ENCODE measurements at places on chromosomes 4 and X.

DNA sequence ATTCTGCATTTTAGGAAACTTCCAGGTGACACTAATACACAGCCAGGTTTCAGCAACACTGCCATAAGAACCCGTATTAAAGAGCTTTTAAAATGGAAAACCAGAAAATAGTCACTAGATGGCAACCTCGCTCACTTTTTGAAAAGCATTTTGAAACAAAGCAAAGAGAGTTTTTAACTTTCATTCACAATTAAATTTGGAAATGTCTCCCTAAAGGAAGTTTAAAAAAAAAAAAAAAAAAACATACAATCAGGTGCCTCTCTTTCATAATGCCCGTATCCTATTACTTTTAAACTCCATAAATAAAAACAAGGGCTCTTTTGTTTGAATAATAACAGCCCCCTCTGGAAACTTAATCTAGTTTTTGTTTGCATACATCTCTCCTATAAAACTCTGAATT lies 20.3 kb downstream of the MEPE start:
- peak; percentile 81 for DNase-seq

GRCh38 chrX:37867536-37868153 lies 20.3 kb upstream of the DYNLT3 start:
- DNase-seq: peak; percentile 22

DNA sequence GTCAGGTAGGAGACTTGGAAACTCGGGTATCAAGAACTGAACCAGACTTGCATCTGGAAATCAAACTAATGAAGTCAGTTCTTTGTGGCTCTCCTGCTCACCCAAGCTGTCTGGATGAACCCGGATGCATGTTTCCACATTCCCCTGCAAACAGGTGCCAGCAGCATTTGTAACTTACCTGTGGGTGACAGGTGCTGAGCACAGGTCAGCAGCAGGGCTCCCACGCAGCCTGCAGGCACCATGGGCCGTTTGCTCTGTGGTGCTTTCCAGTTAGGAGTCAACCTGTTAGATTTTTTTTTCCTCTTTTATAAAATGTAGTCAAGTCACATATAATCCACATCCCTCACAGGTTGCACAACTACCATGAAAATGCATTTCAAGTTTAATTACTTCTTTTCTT lies 385.6 kb upstream of the ADGRL3 start:
- no peak for DNase-seq

DNA sequence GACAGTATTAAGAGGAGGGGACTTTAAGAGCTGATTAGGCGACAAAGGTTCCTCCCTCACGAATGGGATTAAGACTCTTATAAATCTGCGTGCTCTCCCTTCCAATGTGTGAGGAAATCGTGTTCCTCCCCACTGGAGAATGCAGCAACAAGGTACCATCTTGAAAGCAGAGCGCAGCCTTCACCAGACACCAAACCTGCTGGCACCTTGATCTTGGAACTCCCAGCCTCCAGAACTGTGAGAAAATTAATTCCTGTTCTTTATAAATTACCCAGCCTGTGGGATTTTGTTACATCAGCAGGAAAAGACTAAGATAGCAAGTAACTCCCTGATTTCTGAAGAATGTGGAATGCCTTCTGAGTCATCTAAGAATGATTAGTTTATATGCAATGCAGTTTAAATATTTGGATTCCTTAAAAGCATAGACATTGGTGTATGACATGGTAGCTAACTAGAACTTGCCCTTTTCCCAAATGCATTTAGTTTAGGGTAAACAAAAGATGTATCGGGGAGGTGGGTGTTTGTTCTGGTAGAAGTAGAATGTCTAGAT lies 86.1 kb downstream of the USP46 start:
- no peak for DNase-seq

DNA sequence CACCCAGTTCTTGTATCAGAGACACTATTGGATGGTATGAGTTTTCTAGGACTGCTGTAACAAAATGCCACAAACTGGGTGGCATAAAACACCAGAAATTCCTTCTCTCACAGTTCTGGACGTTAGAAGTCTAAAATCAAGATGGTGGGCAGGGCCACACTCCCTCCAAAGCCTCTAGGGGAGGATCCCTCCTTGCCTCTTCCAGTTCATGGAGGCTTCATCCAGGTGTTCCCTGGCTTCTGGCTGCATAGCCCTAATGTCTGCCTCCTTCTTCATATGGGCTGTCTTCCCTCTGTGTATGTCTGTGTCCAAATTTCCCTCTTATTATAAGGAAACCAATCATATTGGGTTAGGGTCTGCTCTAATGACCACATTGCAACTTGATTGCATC lies 38.4 kb upstream of the RASL11B start:
- DNase-seq: no peak

DNA sequence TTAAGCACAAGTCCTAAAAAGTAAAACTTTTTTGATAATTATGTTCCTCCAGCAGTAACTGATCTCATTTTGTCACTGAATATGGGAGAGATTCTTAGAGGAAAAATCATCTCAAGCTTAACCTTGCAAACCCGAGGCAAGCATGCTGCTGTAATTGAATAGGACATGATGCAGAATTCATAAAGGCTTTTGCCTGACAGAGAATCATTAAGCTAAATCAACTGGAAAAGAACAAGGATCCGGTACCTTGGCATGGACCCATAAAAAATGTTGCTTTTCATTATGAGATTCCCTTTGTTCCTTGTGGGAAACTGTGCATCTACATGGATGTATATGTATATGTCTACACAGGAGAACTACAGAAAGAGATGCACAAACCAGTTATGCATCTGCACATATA lies 149.1 kb downstream of the PAPSS1 start:
- DNase-seq: no peak

DNA sequence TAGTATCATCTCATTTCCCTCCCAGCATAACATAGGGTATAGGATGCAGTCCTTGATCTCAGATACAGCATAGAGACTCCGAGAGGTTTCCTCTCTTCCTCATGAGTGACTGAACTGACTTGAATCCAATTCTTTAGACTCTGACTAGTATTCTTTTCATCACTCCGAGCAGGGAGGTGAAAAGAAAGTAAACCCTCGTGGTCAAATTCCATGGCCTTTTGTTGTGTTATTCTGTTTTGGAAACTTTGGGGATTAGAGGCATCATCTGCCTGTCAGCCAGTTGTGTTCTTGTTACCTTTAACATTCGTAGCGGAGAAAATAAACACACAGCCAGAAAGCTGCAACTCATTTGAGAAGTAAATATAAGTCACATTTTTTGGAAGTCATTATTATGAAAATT lies 206.6 kb downstream of the ARHGAP10 start:
- no peak for DNase-seq

DNA sequence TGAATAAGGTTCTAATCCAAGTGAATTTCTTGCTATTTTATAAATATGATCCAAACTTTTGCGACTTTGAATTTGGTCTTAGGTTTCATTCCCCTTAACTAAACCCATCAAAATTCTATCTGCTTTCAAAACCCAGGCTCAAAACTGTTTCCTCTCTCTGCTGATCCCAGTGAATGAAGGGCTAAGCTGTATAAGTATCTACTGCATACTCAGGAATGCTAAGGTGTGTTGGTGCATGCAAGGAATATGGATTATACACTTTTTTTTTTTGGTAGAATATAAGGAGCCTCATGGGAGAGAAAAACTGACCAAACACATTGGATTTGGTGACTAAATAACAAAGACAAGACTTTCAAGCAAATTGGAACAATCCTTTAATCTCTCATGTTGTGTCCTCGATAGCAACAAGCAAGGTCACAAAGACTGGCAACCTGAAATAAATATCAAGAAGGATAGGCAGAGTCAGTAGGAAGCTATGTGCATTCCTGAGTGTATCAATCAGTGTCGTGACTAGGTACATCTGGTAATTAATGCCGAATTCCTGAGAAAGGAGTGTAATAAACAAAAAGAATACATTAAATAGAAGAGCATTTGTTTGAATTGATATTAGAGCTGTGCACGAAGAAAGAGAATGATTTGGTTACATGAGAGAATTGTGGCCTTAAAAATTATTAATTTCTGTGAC lies 74.3 kb upstream of the KCTD8 start:
- no peak for DNase-seq

Data from suppressor macrophage treated with lipopolysaccharide for 1 hour (primary cell).